ENCODE measurements at places on chromosomes 5 and 9.
A peak's percentile ranks its signal among the peaks of the same experiment; 100 is the strongest.

DNA sequence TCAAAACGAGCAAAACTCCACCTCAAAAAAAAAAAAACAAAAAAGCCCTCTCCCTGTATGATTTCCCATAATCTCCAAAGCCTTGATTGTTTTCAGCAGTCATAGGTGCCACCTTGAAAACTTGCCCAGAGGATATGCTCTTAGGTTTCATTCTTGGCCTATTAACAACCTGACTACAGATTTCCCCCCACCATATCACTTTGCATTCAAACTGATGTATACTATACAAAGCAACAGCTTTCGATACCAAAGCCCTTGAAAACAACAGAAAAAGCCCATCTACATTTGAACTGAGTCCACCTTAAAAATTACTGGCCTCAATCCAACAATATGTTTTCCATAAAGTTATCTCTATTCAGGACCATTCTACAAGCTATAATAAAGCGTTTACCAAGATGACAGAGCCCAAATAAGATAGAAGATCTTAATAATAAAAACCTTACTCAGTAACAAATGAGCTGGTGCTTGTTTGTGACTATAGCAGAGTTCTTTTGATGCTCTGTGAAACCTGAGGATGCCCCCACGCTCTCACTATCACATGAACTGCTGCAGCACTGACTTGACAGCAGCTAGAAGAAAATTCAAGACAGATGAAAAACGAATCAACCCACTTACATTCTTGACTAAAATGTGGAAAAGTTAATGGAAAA lies 44.4 kb downstream of the FNBP1 start:
- no peak for DNase-seq

GRCh38 chr5:146993876-146994530 lies 115.4 kb upstream of the PPP2R2B start:
- no peak for DNase-seq

- DNase-seq = no peak
Observed at GRCh38 chr5:39169081-39169480, 50.3 kb downstream of the FYB1 start.

DNA sequence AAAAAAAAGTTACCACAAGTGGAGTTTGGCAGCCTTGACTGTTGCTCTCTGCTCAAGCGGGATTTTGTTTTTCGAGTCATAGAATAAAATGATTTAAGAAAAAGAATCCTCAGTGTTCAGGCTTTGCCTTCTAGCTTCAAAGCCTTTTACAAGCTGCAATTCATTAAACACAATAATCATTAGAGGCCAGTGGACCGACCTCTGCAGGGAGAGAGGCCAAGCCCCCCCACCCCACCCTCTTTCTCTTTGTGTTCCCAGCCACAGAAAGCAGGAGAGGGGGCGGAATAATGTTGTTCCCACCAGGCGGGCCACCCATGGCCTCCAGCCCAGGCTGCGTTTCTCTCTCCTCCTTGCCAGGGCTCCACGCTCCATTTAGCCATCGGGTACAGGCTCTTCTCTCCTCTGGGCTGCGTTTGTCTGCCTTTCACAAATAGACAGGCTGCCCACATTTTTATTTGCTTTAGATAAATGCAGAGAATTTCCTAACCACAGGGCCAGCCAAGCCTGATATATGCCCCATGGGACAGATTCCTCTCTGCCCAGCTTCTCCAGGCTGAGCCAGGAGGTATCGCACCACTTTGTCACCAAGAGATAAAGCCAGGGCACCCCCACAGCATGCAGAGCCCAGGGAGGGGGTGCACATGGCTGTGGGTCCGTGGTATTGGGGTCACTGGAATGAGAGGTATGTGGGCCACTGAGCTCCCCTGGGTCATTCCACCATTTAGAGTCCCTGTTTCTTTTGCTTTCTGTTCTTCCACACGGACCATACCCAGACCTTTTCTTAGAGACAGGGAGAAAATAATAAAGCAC lies 318.8 kb downstream of the PIK3R1 start:
- DNase-seq = no peak

DNA sequence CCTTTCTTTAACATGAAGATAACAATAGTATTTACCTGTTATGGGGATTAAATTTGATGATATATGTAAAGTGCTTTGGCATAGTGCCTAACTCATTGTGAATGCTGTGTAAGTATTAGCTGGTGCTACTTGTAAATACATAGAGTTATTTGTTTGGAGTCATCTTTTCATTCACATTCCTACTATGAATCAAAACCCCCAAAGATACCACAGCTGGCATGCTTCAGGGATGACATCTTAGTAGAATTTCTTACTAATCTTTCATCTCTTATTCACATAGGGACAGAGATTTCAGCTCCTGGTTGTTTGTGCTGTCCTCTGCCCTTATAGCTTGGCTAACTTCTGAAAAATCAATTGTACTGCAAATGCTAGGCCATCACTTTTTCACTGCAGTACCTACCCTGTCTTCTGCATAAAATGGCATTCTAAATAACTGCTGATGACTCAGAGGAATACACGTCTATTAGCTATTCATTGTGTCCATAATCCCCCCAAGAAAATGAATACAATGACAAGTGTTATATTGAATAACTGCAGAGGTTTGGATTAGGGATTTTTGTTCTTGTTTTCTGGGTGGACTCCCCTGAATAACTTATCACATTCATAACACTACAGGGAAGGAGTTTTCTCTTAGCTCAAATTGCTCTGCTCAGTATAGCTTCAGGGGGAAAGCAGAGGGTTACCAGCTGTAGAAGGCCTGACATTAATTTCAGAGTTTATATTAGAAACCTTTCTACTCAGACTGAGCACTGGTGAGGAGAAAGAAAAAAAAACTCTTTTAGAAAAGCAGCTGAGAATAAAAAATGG lies 192.2 kb upstream of the C9orf72 start:
- no peak for DNase-seq

GRCh38 chr5:94240134-94240533 lies 378.3 kb downstream of the KIAA0825 start:
- no peak for DNase-seq

GRCh38 chr9:110125763-110126351 lies 82.1 kb downstream of the C9orf152 start:
- DNase-seq = no peak

DNA sequence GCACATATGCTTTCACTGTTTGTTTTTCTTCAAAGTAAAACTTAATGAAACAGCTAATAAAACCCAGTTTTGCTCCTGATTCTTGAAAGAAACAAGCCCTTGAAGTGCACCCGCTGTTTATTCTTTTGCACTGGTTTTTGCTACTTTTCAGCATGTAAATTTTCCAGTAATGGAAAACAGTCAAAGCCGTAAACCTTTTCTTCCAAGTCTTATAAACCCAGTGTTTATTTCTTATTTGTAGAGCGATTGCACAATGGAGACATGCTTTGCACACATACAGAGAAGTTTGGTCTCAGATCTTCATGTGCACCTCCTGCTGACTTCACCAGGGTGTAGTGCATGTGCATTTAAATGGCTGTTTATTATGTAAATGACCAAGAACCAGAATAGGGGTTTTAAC lies 51.8 kb downstream of the ATG10 start:
- no peak for DNase-seq

DNA sequence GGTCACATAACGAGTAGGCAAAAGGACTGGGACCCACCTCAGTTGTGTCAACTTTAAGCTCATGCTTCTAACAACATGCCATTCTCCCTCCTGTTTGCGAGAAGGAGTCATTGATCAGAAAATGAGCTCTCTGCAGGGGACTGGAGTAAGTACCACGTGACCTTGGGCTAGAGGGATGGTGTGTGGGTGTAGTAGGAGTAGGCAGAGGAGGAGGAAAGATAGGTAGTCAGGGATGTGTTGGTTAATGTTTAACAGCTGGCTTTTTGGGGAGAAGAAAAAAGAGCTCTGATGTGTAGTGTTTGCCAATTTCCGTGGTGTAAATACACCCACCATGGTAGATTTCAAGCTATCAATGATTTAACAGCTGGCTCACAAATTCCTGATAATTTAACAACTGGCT lies 160.3 kb upstream of the TBC1D2 start:
- no peak for DNase-seq

GRCh38 chr9:76800901-76801300 lies 36.7 kb downstream of the PCA3 start:
- no peak for DNase-seq

DNA sequence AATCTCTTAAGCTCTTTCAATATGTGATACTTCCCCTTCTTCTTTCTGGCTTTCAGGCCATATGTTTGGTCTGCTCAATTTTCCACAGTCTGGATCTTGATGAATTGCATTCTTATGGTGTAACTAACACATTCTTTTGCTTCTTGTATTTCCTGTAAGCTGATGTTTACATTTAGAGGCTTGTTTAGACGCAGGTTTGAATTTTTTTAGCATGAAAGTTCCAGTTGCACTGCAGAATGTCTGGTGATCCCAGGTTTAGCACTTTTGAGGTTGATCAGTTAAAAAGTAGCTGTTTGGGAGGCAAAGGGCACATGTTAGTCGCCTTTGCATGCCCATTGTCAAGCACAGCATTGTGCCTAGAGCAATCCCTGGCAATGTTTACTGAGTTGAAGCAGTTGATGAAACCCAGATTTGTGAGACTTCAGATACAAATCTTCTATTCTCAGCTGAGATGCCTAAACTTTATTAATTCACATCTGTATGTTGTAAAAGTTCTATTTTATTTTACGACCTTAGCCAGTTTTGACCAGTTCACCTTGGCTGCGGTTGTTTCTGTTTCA lies 59.6 kb upstream of the SPATA31C2 start:
- DNase-seq = peak; percentile 92

GRCh38 chr9:125758986-125759763 lies 12.0 kb downstream of the PBX3 start:
- no peak for DNase-seq

DNA sequence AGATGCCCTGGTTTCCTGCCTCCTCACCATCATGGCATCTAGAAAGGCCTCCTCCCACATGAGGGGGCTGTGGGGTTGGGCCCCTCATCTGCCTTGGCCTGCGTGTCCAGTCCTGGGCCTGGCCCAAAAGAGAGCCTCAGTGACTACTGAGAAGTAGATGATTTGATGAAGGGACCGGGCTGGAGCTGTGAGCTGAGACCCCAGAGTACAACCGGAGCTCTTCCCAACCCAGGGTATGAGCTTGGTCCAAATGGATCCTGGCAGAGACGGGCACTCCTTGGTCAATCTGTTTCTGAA lies 62.9 kb downstream of the FGF18 start:
- DNase-seq = no peak

DNA sequence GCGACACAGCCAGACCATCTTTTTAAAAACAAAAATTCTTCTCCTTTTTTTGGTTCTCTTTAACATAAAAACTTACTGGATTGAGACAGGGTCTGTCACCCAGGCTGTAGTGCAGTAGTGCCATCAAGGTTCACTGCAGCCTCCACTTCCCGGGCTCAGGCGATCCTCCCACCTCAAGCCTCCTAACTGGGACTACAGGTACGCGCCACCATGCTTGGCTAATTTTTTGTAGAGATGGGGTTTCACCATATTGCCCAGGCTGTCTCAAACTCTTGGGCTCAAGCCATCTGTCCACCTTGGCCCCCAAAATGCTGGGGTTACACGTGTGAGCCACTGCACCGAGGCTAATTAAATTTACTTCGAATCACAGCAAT lies 13.8 kb downstream of the HNRNPK start:
- DNase-seq = no peak

DNA sequence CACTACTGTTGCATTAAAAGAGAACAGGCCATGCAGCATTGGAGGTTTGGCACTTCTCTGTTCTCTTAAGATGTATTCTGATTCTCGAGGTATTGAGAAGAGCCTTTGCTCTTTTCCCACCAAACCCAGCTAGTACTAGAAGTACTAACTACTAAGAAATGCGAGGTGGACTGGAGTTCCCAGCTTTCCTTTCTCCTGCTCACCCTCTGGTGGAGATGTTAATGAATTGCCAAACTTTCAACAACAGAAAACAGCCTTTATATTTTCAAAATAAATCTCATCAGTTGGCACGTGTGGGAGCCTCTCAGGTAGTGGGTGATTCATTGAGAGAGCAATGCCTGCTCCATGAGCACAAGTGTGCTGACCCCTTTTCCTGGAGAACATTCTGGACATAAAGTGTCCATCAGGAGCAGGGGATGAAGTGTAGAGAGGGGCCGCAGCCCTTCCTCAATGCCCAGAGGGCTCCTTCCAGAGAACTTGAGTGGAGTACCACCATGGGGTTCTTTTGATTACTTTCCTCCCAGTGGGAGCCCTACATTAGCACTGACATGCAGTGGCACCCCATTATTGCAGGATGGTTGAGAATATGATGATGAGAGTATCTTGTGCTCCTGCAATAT lies 45.7 kb downstream of the TMEM174 start:
- peak; percentile 78 for DNase-seq

GRCh38 chr5:97418462-97418861 lies 235.4 kb upstream of the RIOK2 start:
- DNase-seq = no peak

DNA sequence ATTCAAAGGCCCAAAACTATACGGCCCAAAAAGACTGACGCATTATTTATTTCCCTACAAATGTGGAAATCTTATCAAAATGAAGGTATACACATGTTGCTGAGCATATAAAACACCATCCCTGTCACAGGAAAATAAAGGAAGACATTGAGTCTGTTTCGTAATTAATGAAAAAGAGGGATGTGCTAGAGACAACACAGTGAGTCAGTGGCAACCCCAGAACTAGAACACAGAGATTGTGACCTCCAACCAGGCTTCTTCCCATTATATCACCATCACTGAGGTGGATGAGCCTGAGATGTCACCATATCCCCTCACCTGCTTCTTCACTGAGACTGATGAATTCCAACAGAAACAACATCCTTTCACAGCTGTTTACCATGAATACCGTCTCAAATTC lies 3.8 kb downstream of the NDUFA8 start:
- no peak for DNase-seq

DNA sequence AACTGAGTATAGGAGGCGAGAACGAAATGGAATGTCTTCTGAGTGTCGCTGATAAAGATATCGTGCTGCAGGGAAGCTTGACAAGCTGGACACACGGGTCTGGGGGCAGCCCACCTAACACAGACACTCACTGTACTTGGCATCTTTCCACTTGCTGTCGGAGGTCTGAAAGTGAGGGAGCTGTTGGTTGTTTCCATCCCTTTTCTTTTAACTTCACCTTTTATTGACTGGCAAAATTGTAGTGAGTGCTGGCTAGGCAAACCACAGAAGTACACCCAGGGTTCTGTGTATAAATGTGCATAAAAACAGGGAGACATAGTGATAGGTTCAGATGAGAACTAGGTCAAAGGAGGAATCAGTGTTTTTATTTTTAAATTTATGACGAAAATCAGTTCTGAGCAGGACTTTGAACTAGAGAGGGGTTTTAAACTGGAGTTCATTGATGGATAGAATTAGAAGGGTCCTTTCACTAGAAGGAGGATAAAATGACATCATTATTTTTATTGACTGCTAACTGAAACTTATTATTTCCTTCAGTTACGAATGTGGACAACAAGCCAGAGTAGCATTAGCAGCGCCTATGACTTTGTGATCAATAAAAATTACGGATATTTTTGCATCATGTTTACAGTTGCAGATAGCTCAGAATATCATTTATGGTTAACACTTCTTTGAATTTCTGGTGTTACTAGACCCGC lies 817 bp downstream of the GAPVD1 start:
- DNase-seq = no peak

DNA sequence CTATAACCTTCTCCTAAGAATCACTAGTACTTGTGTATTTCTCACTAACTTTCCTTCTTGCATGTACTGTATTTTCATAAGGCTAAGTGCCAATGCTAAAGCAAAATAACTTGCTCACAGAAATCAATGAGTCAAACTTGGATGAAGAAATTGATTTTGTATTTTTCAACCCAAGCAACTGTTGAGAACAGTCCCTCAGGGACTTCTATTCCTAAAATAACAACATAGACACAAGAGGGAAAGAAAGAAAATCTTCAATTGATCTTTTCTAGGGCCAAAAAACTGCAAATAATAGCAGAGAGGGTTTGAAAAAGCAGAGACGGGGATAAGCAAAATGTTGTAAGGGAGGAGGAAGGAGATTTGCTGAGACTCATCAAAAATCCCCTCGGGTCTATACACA lies 69.8 kb downstream of the HABP4 start:
- no peak for DNase-seq
